ENCODE measurements at places on chromosomes 7 and 10. TPM values are rescaled to one million over a fixed set of nuclear protein-coding genes. Genes with fewer than 3 reads are reported as not detected.

GRCh38 chr10:113291413-113291812 is 261.4 kb upstream of the HABP2 start:
- DNase-seq = no peak

DNA sequence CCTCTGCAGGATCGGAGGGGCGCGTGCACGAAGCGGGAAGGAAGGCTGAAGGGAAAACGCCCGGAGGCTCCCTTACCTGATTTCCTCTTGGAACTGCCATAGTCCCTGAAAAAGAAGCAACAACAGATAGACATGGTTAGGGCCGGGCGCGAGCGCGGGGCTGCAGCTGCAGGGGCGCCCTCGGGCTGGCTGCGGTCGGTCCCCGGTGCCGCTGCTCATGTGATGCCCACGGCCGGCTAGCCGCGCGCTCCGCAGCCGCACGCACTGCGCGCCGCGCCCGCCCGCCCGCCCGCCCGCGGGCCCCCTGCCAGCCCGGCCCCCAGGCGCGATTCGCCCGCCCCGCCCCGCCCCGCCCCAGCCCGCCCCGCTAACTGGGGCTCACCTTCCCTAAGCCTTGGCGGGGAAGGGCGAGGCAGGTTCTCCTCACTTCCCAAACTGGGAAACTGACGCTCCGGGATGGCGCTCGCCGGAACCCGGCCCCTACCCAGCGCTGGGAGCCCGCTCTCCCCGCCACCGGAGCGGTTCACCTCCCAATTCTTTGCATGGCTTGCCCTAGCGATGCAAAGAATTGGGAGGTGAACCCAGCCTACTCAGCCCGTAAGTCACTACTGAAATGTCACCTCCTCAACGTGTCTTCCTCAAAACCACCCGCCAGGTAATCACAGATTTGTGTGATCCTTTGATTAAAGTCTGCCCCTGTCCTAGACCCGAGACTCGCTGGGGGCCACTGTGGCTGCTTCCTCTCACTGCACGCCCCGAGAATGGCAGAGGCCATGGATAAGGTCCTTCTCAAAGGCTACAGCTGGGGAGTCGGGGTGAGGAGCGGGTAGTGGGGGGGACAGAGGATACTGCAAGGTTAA is 162.2 kb downstream of the SH3PXD2A start:
- DNase-seq = no peak

GRCh38 chr10:52566471-52567246 is 205.9 kb downstream of the MBL2 start:
- no peak for DNase-seq

- no peak for DNase-seq
Observed at GRCh38 chr7:110835849-110836248, 255.1 kb upstream of the LRRN3 start.

DNA sequence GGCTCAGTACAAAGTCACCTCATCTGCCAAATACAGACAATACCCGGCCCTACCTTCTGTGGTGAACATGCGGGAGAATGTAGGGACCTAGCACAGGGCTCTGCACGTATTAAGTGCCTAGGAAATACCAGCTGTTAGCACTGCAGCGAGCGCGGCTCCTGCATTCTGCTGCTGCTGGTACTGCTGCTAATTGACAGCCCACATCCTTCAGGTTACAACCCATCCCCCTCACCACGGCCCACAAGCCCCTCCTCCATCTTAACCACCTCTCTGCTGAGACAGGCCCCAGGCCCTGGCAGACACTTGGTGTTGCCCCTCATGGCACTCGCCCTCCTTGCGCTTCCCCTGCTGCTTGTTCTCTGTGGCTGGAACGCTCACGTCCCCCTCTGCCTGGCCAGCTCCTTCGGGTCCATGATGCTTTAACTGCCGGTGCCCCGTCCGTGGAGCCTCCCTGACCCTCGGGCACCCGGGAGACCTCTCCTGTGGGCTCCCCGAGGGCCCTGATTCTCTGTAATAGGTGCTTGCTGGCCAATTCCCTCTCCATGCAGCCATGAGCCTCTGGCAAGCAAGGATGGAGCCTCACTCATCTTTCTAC is 53.3 kb upstream of the LOXL4 start:
- DNase-seq = no peak

- DNase-seq = no peak
Observed at GRCh38 chr7:158160199-158160598, 427.4 kb downstream of the PTPRN2 start.

GRCh38 chr10:103722632-103723031 is 132.7 kb downstream of the SH3PXD2A start:
- DNase-seq = no peak

DNA sequence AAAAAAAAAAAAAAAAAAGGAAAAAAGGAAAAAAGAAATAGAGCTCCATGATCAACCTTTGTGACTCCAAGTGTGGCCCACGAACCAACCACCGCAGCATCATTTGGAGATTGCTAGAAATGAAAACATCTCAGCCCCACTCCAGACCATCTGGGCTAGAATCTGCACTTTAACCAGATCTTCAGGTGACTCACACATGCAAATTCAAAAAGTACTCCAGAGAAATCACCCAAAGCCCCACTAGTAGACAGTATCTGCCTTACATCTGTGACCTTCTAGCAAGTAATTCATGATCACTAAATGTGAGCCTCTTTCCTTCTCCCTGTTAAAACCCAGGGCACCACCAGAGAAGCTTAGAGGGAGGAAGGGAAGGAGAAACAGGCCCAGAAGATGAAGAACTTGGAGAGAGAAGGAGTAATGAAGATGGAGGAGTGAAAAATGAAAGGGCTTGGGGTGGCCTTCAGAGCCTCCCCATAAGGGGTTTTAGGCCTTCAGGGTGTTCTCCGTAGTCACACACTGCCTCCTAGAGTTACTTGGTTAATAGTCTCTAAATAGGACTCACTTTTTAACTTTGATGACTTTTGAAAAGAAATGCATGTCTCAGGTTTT is 94.0 kb downstream of the SLC37A3 start:
- no peak for DNase-seq

The NME8 gene
- total RNA-seq = not detected

DNA sequence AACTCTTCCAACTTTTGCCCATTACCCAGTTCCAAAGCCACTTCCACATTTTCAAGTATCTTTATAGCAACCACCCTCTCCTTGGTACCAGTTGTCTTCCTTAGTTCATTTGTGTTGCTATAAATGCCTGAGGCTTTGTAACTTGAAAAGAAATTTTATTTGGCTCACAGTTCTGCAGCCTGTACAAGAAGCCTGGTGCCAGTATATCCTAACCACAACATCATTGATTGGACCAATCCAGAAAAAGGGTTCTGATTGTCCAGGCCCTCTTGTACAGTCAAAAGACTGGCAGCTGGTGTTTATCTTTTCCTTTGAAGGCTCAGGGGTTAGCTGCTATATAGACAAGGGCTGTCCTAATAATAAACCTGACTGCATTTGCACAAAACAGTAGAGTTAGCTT is 21.1 kb upstream of the ABCC2 start:
- no peak for DNase-seq

GRCh38 chr10:125097409-125098070 is 62.8 kb downstream of the CTBP2 start:
- no peak for DNase-seq

The CAV1 gene
- 6.7 TPM for total RNA-seq

The GGCT gene
- 22.5 TPM for total RNA-seq

GRCh38 chr10:86363184-86363832 is 3.3 kb downstream of the GRID1 start:
- DNase-seq = peak; percentile 45

The BICC1 gene
- total RNA-seq = 1.2 TPM

The LRRC18 gene
- total RNA-seq = not detected

GRCh38 chr10:116178086-116178605 is 94.9 kb downstream of the GFRA1 start:
- no peak for DNase-seq

The CDNF gene
- total RNA-seq = 4.5 TPM

DNA sequence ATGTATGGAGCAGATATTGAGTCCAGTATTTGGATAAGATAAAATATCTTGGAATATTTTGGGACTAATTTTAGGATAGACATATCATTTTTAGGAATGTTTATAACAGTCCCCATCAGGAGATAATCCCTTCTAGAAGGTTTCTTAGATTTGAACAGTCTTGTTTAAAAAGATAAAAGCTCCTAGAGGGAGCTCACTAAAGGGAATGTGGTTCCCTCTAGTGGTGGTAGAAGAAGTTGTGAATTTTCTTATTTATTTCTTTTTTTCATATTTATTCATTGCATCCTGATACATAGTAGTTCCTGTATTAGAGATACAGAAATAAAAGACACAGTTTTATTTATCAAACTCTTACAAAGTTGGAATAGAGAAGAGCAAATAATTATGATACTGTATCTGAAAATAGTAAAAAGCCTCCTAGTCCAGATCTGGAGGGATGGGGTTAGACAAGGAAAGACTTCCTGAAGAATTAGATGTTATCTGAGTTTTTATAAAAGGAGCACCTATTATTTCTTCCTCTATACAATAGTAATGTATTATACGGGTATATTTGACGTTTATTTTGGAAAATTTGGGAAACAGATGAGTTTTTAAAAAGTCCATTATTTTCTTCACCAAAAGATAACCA is 24.5 kb upstream of the KLF14 start:
- no peak for DNase-seq

DNA sequence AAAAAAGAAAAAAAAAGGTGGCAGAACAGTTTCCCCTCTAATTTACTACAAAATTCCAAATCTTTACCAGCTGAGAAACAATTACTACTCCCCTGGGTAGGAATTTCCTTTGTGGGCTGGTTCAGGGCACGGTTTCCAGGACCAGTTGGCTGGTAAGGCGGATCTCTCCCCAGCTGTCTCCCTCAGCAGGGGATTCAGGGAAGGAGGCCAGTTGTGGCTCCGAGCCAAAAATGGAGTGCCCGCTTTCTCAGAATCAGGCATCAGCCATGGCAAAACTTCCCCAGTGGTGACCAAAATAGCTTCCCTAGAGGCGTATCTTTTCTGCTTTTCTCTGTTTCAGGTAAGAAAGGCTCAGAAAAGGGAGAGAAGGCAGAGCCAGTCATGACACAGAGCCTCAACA is 91.2 kb downstream of the ZNF22 start:
- DNase-seq = no peak

DNA sequence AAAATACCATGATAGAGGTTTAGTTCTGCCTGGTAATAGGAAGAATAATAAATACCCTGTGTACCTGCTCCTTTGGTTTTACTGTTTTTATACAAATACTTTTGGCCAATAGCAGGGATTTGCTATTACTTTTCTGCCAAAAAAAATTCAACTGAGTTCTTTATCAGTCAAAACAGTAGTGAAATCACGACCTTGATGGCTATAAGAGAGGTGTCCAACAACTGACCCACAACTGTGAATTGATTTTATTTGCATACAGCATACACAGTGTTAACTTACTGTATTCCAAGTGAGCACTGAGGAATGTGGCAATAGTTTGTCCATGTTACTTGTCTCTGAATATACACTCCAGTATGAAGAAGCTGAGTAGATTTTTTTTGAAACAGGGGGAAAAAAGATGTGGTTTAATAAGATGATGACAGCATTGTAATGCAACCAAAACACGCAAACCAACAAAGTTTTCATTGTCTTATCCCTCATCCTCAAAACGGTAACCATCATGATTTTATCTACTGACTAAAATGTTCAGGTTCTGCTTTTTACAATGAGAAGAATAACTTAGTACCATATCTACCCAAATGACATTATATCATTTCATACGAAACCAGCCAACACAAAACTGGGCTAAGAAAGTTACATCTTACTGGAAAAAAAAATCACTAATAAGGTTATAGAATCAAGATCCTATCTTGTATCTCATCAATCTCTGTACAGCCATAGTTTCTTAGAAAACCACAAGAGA is 63.3 kb downstream of the GSAP start:
- DNase-seq = no peak

DNA sequence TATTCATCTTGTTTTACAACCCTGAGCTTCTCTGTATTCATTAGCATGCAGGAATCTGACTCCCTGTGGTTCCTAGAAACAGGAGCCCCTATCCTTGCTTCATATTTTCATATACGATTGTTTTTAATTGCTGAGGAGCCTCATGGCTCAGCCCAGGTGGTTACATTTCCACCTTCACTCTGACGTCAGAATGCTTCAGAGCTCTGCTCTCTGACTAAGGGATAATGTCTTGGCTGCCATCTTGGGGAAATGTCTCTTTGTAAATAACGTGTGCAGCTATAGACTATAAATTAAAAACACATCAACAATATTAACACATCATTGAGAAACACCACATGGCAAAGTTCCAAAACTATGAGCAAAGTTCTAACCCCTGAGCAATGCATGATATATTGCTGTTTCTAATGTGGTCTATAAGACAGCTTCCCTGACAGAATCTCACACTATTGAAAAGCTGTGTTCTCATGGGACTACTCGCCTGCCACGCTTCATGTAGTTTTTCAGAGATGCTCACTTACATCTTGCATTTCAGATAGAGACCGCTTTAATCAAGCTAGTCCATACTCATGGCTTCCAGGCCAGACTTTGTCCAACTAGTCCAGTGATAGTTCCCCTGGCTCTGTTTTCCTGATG is 227.0 kb downstream of the SORCS3 start:
- no peak for DNase-seq

DNA sequence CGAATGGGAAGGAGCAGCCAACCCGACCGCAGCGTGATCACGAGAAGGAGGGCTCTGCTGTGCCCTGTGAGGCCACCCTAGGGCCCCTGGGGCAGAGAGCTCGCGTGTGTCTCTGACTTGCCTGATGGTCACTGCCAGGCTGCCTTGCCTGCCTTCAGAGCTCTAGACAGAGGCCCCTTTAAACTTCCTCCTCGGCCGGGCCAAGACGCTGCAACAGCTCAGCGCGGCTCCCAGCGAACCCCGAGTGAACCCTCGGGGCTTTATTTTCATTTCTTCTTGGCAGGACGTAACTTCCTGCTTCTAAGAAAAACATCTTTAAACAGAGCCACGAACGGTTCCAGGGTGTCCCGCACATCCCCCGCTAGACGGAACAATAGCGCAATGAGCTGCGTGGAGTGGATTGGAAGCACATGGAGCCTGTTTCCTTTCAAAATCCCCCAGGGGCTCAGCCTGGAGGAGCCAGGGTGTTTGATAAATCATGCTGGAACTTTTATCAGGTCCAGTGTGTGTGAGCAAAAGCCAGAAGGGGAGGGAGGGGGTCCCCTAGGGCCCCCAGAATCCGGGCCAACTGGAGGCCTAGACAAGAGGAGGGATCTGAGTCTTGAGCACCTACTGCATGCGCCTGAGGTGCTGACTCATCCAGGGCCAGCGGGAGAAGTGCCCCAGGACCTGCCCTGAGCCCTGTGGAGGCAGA is 134.1 kb upstream of the GDF10 start:
- no peak for DNase-seq

The CYP3A4 gene
- total RNA-seq = 891 TPM

GRCh38 chr10:108064746-108065260 is 900.3 kb upstream of the SORCS1 start:
- no peak for DNase-seq

DNA sequence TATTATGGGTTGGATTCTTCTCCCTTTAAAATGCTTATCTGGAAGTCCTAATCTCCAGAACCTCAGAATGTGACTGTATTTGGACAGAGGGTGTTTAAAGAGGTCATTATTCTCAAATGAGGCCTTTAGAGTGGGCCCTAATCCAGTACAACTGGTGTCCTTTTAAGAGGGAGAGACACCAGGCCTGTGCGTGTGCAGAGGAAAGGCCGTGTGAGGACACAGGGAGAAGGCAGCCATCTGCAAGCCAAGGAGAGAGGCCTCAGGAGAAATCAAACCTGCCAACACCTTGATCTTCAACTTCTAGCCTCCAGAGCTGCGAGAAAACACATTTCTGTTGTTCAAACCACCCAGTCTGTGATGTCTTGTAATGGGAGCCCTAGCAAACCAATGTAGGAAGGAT is 235.4 kb upstream of the MYO3A start:
- no peak for DNase-seq

The DGKI gene
- total RNA-seq = 0.06 TPM

The MEOX2 gene
- total RNA-seq = not detected

Measured in right lobe of liver (tissue), 6 donors.